ENCODE measurements at places on chromosomes 7 and 10. TPM values are rescaled to one million over a fixed set of nuclear protein-coding genes. Genes with fewer than 3 reads are reported as not detected.

- DNase-seq, result no peak
Observed at GRCh38 chr10:12727832-12728215, 273.7 kb downstream of the CCDC3 start.

DNA sequence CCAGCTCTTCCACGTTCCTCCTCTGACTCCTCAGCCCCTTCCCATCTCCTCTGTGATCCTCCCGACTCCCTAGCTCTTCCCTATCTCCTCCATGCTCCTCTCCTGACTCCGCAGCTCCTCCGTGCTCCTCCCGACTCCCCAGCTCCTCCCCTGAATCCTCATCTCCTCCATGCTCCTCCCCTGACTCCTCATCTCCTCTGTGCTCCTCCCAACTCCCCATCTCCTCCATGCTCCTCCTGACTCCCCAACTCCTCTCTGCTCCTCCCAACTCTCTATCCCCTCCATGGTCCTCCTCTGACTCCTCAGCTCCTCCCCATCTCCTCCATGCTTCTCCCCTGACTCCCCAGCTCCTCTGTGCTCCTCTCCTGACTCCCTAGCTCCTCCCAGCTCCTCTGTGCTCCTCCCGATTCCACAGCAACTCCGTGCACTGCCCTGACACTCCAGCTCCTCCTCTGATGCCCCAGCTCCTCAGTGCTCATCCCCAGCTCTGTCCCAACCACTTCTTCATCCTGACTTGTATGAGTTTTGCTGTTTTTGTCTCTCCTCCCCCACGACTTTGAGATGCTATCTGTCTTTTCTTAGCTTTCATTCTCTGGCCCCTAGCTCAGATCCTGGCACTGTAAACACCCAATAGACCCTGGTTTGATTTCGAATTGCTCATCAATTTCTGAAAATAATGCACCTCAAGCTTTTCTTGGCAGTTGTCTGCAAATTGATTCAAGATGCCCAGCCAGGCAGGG, 38.3 kb downstream of the OAT start:
- no peak for DNase-seq

DNA sequence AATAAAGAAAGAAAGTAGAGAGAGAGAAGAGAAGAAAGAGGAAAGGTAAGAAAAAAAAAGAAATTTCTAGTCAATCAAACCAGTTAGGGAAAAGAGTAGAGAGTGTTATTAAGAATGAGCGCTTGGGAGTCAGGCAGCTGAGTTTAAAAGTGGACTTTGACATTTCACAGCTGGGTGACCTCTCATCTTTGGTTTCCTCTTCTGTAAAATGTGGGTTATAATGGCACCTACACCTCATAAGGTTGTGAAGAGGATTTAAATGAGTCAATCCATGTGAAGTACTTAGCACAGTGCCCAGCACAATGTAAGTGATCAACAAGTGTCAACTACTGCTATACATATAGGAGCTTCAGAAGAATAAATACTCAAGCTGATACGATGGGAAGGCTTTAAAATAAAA, 12.2 kb downstream of the HOXA1 start:
- DNase-seq, result no peak

DNA sequence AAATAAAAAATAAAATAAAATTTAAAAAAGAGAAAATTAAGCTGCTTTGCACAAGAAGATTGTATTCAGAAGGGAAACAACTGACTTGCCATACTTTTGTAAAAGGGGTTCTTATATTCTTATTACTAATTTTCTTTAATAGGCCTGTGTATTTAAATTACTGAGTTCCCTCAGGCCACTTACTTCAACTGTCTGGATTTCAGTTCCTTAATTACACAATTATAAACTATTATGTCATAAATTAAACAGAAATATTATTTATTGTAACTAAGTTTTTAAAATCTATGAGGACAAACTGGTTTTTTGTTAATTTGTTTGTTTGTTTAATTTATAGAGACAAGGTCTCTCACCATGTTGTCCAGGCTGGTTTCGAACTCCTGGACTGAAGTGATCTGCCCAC, 22.4 kb upstream of the MICU1 start:
- no peak for DNase-seq

- DNase-seq, result no peak
Observed at GRCh38 chr10:113058523-113059370, 108.7 kb downstream of the TCF7L2 start.

DNA sequence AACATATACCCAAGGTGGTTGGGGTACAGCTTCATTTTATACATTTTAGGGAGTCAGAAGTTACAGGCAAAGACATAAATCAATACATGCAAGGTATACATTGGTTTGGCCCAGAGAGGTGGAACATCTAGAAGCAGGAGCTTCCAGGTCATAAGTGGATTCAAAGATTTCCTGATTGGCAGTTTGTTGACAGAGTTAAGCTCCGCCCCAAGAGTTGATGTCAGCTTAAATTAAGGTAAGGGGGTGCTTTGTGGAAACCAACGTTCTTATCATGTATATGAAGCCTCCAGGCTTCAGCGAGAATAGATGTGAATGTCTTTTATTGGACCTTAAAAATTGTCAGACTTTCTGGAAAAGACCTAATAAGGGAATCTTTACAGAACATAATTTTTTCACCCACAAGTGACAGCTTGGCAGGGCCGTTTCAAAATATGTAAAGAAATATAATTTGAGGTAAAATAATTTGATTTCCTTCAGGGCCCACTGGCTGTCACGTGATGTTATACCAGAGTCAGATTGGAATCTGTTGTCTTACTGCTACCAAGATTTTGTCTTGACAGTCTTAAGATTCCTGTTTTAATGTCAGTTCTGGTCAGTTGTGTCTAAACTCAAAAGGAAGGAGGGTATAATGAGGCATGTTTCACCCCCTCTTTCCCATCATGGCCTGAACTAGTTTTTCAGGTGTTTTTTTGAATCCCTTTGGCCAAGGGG, 6.3 kb upstream of the PANK1 start:
- peak; percentile 47 for DNase-seq

- no peak for DNase-seq
Observed at GRCh38 chr10:34766266-34766600, 48.9 kb downstream of the PARD3 start.

- no peak for DNase-seq
Observed at GRCh38 chr10:117442521-117442920, 67.3 kb upstream of the PDZD8 start.

DNA sequence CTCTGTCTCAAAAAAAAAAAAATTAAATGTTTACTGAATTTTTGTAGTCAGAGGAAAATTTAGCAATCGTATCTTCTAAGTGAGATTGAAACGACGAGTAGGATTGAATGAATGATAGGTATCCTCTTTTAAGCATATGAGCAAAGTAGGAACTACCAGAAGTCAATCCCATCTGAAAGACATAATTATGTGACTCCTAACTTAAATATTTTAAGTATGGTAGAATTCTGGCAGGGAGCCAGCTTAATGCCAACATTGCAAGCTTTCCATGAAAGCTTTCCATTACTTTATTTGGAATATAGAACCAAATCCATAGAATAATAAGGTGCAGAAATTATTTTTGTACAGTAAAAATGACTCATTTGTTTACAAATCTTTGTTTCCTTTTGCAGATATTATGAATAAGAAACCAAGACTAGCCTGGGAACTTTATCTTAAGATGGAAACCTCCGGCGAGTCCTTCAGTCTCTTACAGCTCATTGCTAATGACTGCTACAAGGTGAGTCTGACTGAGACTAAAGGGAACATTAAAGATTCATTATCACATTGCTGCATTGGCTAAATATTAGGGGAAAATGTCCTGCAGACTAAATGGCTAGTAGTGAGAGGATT, 50.2 kb upstream of the UBN2 start:
- no peak for DNase-seq

GRCh38 chr7:94906065-94906851, 1.1 kb upstream of the PPP1R9A start:
- no peak for DNase-seq

DNA sequence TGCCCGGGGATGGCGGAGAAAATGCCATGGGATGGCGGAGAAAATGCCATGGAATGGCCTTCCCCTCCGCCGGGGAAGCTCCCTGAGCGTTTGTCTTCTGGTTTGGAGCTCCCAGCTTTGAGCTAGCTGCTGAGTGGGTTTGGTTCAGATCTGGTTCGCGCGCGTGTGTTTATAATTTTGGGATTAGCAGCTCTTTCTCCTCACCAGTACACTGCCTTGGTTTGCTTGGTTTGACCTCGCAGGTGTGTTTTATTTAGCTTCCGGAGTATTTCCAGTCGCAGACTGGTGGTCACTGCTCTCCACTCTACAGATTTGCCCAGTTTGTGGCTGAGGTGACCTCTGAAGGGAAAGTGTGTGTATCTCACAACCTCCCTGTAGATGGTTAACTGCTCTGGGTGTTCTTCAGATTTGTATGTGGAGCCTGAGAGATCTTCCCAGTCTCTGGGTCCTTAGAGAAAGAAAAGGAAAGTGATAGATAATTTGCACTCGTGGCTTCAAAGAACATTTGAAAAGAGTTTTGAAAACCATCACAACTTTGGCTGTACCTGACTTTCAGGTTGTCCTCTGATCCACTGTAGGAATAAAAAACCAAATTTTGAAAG, 597 bp downstream of the ZNF277 start:
- DNase-seq, result peak; percentile 27

- no peak for DNase-seq
Observed at GRCh38 chr7:19619122-19619521, 89.7 kb downstream of the POLR1F start.

- no peak for DNase-seq
Observed at GRCh38 chr7:32539919-32540531, 44.7 kb downstream of the AVL9 start.

DNA sequence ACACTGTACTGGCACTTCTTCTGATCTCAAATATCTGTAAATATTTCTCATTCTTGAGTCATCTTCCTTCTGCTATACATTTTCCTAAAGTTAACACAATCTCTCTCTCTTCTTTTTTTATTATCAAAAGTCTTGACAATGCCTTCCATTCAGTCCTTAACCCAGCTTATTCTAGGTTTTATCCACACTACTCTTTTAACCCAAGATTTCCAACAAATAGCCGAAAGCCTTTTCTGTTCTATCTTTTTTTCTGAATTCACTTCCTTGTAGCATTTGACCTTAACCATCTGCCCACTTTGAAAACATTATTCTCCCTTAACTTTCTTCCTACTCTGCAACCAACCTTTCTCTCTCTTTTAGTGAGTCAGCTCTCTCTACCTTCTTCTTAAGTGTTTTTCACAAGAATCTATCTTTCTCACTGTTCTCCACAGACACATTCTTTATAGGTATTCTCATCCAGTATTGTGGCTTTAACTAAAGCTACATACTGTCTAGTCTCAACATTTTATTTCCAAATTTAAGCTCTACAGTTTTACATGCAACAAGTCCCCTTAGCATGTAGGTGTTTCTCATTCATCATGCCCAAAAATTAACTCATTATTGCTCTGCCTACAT, 915.6 kb downstream of the KCNMA1 start:
- no peak for DNase-seq

GRCh38 chr10:84540617-84541288, 212.4 kb downstream of the CCSER2 start:
- peak; percentile 78 for DNase-seq

- DNase-seq, result no peak
Observed at GRCh38 chr7:107944411-107945169, 53.6 kb downstream of the DLD start.

GRCh38 chr7:55255496-55256445, 109.4 kb upstream of the LANCL2 start:
- peak; percentile 75 for DNase-seq

- no peak for DNase-seq
Observed at GRCh38 chr10:74078037-74078436, 72.6 kb downstream of the AP3M1 start.

DNA sequence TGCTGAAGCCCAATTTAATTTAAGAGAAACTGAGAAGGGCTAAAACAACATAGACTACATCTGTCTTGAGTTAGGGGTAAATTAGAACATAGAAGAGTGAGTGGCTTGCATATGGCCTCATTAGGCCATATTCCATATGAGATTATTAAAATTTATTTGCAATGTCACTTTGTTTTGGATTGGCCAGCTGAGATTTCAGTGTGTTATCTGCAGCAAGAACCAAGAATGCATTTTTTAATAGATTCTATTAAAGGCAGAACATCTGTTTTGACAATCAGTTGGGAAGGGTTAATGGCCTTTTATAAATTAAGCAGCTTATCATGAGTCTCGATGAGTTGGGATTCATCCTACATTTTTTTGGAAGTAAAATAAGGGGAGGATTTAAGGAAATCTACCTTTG, 236.2 kb downstream of the DGKB start:
- no peak for DNase-seq

CABCOCO1 gene
- not detected for total RNA-seq

NKX1-2 gene
- total RNA-seq, result 0.04 TPM

ANKRD61 gene
- total RNA-seq, result not detected

PON2 gene
- 14.6 TPM for total RNA-seq

PRLHR gene
- not detected for total RNA-seq

LIPJ gene
- not detected for total RNA-seq

OR2A12 gene
- not detected for total RNA-seq

SLC13A1 gene
- total RNA-seq, result 0.04 TPM

Measured in K562 (cell line).